Heart right ventricle (tissue), 16 donors: ENCODE measurements at places on chromosomes 1 and 21. TPM values are rescaled to one million over a fixed set of nuclear protein-coding genes. Genes with fewer than 3 reads are reported as not detected.

Gene COL16A1
- 8.3 TPM for polyA plus RNA-seq

Gene SHISAL2A
- 0.22 TPM for polyA plus RNA-seq

Gene MCL1
- polyA plus RNA-seq: 54.3 TPM

Gene CBR3
- polyA plus RNA-seq: 3.7 TPM

Gene SV2A
- 0.48 TPM for polyA plus RNA-seq
